ENCODE measurements at places on chromosomes 16 and 17.

GRCh38 chr16:82641336-82641984 is 14.7 kb downstream of the CDH13 start:
- no peaks in the 10 kb centered on the region for H3K27me3 ChIP-seq
- H3K4me1 ChIP-seq, result peaks cover 20% of the 10 kb centered on the region
- H3K4me3 ChIP-seq, result no peak overlapping the region

DNA sequence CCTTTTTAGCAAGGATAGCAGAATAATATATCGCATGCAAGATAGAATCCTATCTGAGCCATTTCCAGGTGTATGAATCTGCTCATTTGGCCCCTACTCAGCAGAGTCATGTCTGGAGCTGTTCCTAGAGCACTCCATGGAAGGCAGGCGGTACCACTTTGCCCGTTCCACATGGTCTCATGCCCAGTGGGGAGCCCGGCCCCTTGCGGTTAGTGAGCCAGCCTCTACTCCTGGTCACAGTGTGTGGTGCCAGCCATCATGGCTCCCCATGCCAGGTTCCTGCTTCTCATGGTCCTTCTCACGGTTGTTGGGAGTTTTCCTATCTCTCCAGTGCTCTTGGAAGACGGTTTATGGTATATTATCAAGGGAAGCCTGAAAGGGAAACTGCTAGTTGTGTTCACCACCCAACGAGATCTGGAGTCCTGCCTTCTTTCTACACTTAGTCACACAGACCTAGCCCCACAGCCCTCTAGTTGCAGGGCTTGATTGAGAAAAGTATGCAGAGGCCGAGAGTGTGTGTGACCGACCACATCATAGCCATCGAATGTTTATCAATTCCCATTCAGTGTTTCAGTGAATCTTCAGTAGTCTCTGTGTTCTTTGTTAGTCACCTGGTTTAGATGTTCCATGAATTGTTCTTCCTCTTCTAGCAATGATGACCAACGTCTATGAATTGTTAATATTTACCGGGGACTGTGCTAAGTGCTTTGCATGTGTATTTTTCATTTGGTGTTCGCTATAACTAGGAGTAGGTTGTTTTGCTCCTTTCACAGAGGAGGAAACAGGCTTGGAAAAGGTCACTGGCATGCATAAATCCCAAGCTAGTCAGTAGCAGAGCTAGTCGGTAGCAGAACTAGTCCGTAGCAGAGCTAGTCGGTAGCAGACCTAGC is 9.6 kb downstream of the JPT2 start:
- DNase-seq, result no peak
- no peak overlapping the region for H3K27ac ChIP-seq

- no peak within 1 kb of the TSS for H3K27ac ChIP-seq
- peak within 1 kb of the TSS; percentile 52 for H3K4me3 ChIP-seq
- DNase-seq, result peak; percentile 74
Observed at GRCh38 chr17:49575679-49576087, at the start of gene NXPH3. Gene NXPH3, plus strand, starts transcription at chr17:49575871. Its CDS starts 349 bp downstream, at chr17:49576220.

DNA sequence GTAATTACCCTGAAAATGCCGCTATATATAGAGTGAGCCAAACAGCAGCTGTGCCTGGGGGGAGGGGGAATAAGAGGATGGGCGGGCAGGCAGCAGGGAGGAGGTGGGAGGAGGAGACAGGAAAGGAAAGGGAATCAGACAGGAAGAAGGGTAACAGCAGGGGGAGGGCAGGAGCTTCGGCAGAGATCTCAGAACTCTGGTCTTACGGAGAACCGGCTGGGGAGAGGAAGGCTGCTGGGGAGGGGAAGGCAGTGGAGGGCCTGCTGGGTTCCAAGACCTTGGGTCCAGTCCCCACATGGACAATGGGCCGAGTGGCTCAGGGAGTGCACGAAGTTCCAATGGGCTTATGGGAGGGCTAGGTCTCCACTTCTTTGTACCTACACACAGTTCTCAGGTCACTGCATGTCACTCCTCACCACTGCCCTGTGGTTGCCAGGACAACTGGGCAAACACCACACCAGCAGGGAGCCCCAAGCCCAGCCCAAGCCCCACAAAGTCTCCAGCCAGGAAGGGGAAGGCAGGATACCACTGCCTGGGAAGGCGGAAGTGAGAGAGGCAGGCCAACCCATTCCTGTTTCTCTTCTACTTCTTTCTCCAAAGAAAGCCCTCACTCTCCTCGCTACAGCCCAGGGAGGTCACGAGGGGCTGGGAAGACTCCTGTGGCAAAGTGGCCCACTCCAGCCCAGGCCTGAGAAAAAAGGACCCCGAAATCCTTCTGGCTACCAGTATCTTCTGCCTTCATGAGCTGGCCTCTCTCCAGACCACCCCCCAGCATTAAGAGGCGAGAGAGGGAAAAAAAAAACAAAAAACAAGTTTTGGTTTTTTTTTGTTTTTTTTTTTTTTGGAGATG is 25.3 kb downstream of the G6PC3 start:
- H3K36me3 ChIP-seq, result peaks cover 8% of the 10 kb centered on the region
- H3K4me3 ChIP-seq, result no peak overlapping the region
- H3K27me3 ChIP-seq, result no peaks in the 10 kb centered on the region
- no peak for DNase-seq
- H3K4me1 ChIP-seq, result peaks cover 10% of the 10 kb centered on the region

GRCh38 chr16:16857012-16857411 is 478.1 kb downstream of the NPIPA7 start:
- no peak overlapping the region for H3K27ac ChIP-seq
- H3K4me1 ChIP-seq, result peaks cover 2% of the 10 kb centered on the region
- H3K4me3 ChIP-seq, result no peak overlapping the region
- DNase-seq, result no peak
